ENCODE measurements at places on chromosomes 2 and 18.
A peak's percentile ranks its signal among the peaks of the same experiment; 100 is the strongest.

GRCh38 chr18:35137632-35138031 is 96.4 kb downstream of the MAPRE2 start:
- DNase-seq = no peak

DNA sequence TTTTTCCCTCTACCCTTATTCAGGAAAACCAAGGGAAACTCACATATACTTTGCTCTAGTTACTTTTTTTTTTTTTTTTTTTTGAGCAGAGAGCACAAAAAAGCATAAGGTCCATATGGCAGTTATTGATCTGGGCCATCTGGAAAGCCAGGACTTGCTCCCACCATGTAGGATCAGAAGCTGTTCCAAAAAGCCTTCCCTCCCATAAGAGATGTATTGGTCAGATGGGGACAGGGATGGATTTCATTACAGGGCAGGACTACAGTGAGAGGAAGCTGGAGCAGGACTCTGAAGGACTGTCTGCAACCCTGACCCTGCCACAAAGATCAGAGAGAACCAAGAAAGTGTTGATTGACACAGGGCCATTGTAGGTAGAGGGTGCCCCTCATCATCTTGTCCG is 57.3 kb downstream of the NRP2 start:
- DNase-seq = peak; percentile 32

DNA sequence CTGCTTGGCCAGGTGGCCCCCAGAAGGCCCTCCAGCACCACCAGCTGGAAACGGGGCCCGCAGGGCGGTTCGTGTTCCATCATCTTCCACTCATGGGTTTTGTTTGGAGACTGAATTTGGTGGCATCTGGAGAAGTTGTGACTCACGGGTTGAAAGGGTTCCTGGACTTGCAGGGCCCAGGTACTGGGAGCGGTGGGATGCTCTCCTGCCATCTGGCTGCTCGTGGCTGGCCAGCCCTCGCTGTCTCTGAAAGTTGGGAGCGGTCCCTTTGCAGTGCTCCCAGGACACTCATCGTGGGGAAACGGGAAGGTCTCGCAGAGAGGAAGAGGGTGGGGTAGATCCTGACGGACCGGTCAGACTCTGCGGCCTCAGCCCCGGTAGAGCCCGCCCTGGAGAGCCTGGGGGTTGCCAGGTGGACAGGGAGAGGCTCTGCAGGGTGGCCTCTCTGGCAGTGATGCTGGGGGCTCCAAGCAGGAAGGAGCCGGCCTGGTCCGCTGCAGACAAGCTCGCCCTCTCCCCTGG is 47.5 kb downstream of the TWIST2 start:
- no peak for DNase-seq

- DNase-seq = peak; percentile 11
These were observed 73.4 kb downstream of the MARCHF4 start for GRCh38 chr2:216298719-216299495.

DNA sequence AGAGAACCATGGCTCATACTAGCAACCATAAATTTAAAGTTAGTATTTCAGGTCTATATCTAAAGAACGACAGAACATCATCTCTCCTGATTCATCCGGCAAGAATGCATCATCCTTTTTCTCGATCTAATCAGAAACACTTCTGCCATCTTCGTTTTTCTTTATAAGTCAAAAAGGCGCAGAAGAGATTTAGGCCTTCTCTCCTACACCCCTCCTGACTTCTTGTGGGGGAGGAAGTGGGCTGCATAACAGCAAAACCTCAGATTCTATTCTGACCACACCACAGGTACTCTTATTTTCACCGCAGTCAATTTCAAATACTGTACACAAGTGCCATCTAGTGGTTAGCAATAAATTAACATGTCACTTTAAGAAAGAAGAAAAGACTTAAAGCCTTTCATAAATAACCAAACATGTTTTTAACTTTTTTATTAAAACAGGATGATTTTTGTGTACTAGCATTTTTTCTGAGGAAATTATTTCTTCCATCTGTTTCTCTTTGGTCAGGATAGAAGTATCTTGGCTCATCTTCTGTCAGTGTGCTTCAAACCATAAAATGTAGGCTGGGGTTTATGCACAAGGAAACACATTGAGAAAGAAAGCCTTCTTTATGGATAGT is 48.4 kb upstream of the PIK3C3 start:
- peak; percentile 37 for DNase-seq

DNA sequence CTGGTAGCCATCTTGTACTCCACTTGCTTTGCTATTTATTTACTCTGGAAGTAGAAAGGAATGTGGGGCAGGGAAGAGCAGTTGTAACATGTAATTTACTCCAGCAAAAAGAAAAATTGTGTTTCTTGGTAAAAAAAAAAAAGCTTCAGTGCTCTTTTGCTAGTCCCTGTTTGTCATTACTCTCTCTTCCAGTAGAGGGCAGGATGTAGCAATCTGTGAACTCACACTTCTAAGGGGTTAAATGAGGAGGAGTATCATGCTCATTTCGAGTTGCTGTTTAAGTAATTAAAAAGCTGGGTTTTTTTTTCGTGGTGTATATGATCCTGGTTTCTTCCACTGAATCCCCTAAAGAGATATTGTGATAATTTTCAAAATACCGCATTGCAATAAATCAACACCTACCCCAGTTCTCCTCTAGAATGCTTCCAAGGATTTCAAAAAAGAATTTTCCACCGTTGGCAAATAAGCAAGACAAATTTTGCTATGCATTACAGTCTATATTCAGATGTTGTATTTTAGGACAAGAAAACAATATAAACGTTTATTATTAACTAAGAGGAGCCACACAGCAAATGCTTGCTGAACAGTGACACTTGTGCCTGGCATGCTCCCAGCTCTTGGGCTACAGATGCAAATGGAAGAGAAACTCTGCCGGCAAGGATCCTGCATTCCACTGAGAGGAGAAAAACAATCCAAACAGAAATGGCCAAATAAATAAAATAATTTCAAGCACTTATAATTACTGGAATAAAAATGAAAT is 261.6 kb downstream of the ASXL3 start:
- peak; percentile 88 for DNase-seq

DNA sequence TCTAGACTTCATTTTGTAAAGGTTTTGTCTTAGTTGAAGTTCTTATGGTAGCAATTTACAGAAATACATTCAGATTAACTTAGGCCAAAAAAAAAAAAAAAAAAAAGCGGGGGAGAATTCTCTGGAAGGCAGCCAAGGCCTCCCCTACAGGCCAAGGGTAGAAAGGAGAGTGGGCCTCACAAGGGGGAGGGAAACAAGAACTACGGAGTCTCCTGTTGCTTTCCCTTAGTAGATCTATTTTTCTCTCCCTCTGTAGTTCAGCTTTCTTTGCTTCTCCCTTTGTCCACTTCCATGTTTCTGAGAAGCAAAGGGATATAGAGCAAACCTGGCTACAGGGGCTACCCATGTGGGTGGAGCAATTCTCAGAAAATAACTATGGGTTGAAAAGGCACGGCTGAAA is 2.4 kb upstream of the STK11IP start:
- peak; percentile 90 for DNase-seq

GRCh38 chr2:7012141-7012764 is 95.0 kb downstream of the RNF144A start:
- no peak for DNase-seq

DNA sequence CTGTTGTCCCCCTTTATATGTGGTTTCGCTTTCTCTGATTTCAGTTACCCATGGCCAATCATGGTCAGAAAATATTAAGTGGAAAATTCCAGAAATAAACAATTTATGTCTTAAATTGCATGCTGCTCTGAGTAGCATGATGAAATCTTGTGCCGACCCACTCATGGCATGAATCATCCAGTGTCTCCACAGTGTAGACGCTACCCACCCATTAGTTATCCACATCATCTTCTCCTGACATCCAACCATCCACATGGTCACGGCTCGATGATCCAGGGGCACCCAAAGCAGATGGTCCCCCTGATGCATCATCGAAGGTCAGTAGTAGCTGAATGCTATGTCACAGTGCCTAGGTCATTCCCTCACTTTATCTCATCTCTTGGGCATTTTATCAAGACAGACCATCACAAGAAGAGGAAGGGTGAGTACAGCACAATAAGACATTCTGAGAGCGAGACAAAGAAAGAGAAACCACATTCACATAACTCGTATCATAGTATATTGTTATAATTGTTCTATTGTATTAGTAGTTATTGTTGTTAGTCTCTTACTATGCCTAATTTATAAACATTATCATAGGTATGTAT is 44.1 kb upstream of the ACKR3 start:
- no peak for DNase-seq

GRCh38 chr2:195457873-195458272 is 199.2 kb upstream of the SLC39A10 start:
- no peak for DNase-seq
